ENCODE measurements at places on chromosomes 2 and 18.
A peak's percentile ranks its signal among the peaks of the same experiment; 100 is the strongest.

DNA sequence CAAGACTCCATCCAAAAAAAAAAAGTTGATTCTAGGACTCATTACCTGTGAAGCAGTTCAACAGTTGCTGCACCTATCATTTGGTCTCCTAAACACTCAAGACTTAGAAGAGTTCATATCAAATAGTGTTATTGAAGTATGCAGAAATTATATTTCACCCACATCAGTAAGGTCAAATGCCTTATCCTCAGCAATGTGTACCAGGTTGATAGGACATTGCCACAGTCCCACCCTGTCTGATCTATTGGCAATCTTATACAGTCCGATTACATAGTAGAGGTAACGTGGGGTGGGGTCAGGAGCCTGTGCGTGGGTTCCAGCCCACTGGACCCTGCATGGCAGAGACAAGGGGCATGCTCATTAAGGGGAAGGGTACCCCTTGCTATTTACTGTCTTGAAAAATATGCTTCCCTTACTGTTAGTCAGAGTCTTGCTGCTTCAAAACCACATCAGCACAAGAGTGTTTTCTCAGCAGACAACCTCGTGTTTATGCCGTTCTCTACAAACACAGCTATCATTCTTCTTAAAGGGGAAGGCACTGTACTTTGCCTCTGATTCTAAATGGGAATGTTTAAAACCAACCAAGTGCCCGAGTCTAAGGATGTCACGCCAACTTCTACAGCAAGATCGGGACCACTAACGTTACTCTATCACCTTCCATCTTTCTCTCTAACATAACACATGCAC is 115.2 kb downstream of the MTCL1 start:
- no peak for DNase-seq

- DNase-seq = no peak
These were observed 139.1 kb downstream of the AGPS start for GRCh38 chr2:177531706-177532105.

GRCh38 chr2:23567161-23567756 is 182.3 kb downstream of the KLHL29 start:
- DNase-seq = no peak

- DNase-seq = peak; percentile 71
These were observed at the start of gene IGFBP5 for GRCh38 chr2:216695401-216695821. TSS of gene IGFBP5 (minus strand) at chr2:216695549. CDS start at chr2:216694775, 774 bp downstream.

DNA sequence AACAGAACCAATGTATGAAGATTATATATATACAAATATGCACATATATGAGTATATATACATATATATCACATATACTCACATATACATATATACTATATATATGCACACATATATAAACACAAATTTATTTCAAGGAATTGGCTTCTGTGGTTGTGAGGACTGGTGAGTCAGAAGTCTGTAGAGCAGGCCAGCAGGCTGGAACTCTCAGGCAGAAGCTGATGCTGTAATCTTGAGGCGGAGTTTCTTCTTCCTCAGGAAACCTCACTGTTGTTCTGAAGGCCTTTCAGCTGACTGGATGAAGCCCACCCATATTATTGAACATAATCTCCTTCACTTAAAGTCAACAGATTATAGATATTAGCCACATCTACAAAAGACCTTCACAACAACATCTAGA is 143.9 kb upstream of the CREB1 start:
- DNase-seq = peak; percentile 62

GRCh38 chr2:219398721-219399363 is 11.1 kb upstream of the DNPEP start:
- DNase-seq = no peak

DNA sequence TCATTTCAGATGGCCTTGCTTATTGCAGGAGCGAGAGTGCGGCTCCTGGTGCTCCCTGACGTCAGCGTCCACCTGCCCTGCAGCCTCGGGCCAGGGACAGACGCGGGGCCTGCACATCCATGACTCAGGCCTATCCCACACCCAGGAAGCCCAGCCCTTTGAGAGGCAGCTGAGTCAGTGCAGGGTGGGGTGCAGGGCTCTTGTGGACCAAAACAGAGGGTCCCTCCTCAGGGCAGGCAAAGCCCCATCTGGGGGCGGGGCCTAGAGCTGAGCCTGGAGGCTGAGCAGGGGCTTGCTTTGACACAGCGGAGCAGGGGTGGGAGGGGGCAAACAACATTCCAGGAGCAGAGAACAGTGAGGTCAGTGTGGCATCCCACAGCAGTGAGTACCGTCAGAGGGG is 7.7 kb upstream of the ARHGEF4 start:
- no peak for DNase-seq

DNA sequence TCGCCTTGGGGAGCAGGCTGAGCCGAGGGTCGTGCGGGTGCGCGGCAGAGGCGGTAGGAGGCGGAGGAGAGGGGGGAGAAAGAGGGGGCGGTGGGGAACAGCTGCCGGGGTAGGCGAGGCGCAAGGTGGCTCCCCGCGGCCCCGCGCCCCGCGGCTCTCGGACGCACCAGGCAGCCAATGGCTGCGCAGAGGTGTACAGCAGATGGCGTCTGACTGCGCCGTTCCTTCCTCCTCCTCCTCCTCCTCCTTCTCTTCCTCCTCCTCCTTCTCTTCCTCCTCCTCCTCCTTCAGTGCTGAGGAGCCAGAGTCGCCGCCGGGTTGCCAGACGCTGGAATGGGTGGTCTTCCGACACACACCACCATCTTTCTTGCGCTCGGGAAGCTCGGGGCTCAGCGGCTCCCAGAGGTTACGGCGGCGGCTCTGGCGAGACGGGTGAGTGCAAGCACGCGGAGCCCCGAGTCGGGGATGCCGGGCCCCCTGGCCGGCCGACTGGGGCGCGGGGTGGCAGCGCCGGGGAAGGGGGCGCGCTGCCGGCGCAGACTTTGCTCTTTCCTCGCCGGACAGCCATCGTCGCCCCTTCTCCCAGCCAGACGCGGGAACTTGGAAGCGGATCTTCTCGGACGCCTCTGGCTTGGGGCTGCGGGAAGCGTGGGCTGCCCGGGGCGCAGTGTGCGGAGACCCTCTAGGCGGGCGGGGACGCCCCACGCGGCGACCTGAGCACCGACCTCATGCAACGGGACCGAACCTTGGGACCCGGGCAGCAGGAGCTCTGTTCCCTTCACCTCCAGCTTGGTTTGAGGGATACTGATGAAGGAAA is at the start of gene THSD7B:
TSS of gene THSD7B (plus strand) at position 290 of the 817 bp plus-strand sequence. CDS start 116,634 bp downstream, outside the sequence.
- no peak for DNase-seq

- DNase-seq = peak; percentile 91
These were observed 222.0 kb upstream of the FN1 start for GRCh38 chr2:215657844-215658243.

DNA sequence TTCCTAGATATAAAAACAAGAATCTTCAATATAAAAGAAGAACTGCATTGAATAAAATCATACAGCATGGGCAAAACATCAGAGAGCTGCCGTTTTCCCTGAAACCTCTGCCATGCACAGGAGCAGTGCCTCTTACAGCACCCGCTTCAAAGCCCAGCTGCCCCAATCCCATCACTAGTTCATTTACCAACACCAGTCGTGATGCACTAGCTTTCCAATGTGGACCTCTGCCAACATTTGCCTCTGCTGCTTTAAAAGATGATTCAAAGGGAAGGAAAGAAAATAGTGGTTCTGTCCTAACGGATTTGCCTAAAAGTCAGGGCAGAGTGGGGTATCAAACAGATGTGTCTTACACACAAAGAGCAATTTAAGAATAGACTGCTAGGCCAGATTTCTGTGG is 43.4 kb upstream of the AP1S3 start:
- no peak for DNase-seq

DNA sequence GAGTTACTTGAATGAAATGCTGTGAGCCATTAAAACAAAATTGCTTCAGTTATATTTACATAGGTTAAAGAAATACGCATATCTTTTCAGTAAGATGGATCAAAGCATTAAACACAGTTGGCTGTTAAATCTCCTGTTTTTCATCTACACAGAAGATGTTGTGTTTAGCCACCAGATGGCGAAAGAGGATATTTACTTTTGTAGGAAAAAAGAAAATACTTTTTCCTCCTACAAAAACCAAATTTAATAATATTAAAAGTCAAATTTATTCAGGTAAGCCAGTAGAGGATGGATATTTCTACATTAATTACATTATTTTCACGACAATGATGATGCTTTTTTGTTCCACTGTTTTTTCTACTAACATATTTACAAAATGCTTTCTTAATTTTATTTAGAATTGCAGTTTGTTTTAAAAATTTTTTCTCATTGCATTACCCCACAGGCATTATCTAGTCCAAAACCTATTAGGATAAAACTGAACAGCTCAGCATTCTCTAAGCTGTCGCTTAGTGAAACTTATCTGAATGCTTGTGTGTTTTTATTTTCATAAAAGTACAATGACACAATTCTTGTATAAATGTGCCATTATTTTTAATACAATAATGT is 173.7 kb downstream of the ASXL3 start:
- DNase-seq = peak; percentile 30

GRCh38 chr18:51171223-51171622 is 26.3 kb downstream of the MEX3C start:
- no peak for DNase-seq

GRCh38 chr18:52569492-52569891 is 229.5 kb downstream of the DCC start:
- no peak for DNase-seq

- DNase-seq = peak; percentile 75
These were observed 91.6 kb downstream of the ZNF407 start for GRCh38 chr18:74689251-74689650.
